ENCODE measurements at places on chromosomes 11 and 22.
A peak's percentile ranks its signal among the peaks of the same experiment; 100 is the strongest.

DNA sequence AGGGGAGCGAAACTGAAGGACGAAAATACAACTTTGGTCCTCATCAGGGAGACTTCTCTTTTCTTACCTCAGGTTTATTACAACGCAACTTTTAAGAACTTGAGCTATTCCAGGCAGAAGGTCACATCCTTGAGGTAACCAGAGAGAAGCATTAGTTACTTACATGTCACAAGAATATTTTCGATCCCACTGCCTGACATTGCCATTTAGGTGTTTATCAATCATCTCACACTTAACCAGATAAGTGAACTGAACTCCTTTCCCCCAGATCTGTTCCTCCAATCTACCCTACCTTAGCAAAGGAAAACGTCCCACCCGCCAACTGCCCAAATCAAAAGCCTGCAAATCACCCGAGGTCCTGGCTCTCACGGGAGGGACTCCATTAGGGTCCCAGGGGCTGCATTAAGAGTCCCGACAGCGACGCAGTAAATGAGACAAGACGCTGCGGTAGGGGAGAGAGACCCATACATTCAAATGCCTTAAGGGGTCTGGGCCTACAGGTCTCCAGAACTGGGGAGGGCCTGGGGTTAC, 734 bp downstream of the ZNF280B start:
- DNase-seq: no peak

DNA sequence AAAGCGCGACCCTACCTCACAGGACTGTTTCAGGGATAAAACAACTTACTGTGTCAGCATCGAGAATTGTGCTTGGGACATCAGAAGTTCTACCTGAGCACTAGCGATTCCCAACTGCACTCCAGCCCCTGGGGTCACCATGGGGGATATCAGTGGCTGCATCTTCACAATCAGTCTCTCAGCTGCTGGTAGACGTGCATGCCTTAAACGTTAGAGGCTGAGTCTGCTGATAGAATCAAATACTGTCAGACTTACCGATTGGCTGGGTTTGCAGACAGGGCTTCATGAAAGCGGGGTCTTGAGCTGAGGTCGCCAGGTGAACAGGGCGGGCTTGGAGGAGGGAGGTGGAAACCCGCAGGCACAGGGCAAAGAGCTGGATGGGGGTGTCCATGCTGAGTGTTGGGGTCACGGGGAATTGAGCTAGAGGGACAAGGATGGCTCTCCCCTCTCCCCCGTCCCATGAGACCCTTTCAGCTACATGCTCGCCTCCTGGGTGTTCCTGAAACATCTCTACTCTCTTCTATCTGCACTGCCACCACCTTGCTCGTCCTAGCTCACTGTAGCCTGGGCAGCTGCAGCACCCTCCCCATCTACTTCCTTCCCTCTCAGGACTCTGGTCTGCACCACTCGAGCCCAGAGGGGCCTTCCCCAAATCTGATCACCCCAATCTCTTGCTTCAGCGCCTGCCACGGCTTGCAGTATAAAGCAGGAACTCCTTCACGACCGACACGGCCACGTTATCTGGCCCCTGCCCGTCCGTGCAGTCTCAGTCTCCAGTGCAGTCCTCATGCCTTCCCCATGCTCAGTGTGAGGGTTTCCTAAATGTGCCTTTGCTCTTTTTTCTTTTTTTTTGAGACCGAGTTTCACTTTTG, 43.5 kb downstream of the ST14 start:
- DNase-seq: peak; percentile 37

DNA sequence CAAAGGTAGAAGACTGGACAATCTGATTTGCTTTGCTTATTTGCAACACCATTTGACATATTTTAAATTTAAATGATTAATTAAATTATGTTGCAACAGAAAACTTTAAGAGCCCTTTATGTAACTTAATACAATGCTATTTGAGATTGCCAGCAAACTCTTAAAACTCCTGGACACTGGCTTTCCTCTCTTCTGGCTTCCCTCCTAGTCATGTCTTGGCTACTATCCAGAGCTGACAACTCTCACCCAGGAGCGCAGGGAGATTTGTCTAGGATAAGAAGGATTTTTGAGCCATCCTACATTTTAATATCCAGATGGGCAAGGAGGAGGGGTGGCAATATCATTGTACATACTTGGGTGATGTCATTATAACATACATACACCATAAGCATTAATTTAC, 134.3 kb downstream of the ELP4 start:
- DNase-seq: no peak

DNA sequence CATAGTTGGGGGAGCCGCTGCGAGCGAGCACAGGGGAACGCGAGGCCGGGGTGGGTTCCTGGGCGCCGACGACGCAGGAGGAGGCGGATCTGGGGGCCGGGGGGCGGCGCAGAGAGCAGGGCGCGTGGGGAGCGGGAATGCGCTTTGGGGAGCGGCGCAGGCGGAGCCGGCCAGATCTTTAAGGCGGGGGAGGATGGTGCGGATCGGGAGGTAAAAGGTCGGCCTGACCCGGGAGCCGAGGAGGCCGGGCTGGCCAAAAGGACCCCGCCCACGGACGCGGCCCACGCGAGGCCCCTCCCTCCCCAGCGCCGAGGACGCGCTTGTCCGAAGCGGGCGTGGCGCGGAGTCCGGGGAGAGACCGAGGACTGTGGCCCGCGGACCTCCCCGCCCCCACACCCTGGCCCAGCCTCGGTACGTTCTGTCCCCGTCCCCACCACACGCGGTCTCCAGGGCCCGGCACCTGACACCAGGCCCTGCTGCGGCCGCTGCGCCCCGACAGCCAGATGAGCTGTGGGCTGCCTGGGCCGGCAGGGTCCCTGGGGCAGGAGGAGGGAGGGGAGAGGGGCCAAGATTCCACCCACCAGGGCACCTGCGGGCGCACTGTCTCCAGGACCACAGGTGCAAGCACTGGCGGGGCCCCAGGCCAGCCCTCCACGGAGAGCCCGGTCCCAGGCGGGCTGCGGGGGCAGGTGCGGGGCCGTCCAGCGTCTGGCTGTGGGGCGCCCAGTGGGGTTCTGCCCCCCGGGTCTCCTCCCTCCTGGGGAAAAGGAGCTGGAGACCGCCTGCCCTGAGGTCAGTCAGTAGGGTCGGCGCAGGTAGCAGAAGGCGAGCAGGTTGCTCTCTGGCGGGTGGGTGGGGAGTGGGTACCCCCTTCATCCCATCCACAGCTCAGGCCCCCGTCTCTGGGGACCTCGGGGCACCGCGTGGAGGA, 10.9 kb downstream of the PIM3 start:
- peak; percentile 94 for DNase-seq

GRCh38 chr22:47291565-47292495, 529.4 kb downstream of the TBC1D22A start:
- DNase-seq: no peak

GRCh38 chr11:121672630-121673487, 220.1 kb upstream of the SORL1-AS1 start:
- no peak for DNase-seq

DNA sequence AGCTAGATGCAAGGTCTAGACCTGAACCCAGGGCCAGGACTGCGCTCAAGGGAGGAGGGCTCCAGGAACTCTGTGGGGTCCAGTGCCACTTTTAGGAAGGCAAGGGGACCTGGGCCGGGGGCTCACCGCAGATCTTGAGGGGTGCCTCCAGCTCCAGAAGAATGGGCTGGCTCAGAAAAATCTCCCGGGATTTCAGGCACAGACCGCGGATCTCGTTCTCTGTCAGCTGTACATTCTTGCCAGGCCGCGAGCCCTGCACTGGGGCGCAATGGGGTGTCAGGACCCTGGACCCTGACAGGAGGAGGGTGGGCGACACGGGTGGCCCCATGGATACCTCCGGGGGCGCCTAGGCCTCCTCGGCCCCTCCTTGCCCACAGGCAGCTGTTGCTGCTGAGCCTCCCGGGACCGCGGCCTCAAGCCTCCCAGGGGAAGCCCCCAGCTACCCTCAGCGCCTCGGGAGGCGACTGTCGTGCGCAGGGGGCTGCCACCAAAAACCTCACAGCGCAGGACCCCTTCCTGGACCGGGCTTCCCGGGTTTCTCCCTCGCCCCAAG, 640 bp downstream of the PPP1CA start:
- DNase-seq: no peak

GRCh38 chr22:30424534-30425326, 838 bp upstream of the MTFP1 start:
- DNase-seq: no peak

DNA sequence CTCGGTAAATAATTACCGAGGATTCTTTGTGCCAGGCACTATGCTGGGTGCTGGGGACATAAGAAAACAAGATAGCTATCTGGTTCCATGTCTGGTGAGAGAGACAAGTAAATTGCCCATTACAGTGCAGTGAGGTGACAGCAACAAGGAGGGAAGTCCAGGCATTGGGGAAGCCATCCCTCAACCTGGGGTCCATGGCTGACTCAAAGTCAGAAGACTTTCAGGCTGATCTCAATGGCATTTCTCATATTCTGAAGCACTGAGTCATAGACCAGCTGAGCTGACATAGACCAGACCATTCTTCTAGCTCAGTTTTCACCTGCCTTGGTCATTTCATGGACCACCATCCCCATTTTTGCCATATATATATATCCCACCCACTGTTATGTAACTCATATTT, 158.8 kb downstream of the TTC17 start:
- DNase-seq: no peak

DNA sequence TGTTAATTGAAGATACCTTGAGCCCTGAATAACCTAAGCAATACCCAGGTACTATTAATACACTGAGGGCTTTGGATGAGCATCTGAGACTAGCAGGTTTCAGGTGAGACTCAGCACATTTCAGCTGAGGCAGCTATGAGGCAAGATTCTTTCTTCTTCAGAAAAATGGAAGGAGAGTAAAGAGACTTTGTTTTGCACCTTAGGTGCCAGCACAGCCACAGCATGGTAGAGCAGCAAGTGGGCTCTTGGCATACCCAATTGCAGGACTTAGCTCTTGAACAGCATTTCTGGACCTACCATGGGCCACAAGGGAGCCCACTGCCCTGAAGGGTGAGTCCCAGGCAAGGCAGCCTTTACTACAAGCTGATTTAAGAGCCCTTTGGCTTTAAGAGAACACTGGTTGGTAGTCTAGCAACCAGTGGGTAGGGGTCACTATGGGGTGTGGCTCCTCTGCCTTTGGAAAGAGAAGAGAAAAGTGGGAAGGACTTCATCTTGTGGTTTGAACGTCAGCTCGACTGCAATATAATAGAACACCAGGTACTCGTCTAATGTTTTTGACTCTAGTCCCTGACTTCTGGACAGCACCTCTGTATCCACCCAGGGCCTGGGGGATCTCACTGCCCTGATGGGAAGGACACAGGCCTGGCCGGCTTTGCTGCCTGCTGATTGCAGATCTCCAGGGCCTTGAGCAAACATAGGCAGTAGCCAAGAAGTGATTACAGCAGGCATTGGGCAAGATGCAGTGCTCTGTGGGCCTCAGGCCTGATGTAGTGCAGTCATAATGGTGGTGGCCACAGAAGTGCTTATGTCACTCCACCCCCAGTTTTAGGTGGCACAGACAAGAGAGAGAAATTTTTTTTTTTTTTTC, 73.3 kb downstream of the GLYATL1 start:
- peak; percentile 66 for DNase-seq

DNA sequence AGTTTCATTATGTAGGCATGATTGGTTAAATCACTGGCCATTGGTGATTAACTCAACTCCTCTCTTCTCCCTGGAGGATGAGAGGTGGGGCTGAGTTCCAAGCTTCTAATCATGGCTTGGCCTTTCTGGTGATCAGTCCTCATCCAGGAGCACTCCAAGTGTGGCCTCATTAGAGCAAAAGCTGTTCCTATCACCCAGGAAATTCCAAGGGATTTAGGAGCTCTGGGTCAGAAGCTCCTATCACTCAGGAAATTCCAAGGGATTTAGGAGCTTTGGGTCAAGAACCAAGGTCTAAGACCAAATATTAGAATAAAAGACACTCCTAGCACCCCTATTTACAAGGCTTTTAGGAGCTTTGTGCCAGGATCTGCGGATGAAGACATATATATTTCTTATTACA, 168.0 kb upstream of the BDNF start:
- no peak for DNase-seq

GRCh38 chr22:18088825-18089568, 11.2 kb downstream of the PEX26 start:
- DNase-seq: no peak

- no peak for DNase-seq
Observed at GRCh38 chr11:112004389-112004788, 20.8 kb upstream of the DLAT start.
